ENCODE measurements at places on chromosomes 1 and 21.

- no peak for DNase-seq
These were observed 138.8 kb upstream of the CTTNBP2NL start for GRCh38 chr1:112257043-112257835.

- no peak for DNase-seq
These were observed 7.3 kb upstream of the PMVK start for GRCh38 chr1:154943649-154944400.

- no peak for DNase-seq
These were observed 3.1 kb downstream of the ADAMTSL4 start for GRCh38 chr1:150552128-150552910.

DNA sequence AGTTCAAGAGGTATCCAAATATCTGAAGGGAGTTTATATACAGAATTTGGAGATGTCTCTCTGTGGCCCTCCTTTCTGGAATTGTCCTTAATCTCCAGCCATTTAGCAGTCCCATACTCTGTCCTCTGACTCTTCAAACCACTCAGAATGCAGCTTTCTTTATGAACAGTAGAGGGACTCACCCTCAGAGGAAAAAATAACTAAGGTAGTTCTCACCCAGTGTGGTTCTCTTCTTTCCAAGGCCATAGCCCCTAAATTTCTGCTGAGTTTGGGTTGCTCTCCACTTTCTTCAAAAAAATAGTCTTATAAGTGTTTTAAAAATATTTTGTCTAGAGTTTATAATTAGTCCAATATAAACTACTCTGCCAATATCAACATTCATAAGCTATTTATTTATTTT lies 369.7 kb downstream of the MATN1 start:
- no peak for DNase-seq

DNA sequence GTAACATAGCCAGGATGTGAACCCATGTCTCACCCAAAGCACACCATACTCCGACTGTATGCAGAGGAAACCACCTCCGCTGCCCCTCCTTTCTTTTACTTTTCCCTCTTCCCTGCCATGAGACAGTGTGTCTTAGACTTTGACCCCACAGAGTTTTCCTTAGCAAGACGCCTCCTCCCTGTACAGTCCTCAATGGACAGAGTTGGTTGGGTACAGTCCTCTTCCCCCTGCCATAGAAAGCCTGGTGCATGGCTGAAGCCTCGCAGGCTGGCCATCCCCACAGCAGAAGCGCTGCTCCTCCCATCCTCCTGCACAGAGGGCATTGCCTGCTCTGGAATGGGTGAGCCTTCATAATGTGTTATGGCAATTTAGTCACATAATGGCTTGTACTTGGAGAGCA lies 127.9 kb downstream of the PLPP3 start:
- no peak for DNase-seq

- no peak for DNase-seq
These were observed 13.6 kb downstream of the ACTL8 start for GRCh38 chr1:17768651-17769241.

DNA sequence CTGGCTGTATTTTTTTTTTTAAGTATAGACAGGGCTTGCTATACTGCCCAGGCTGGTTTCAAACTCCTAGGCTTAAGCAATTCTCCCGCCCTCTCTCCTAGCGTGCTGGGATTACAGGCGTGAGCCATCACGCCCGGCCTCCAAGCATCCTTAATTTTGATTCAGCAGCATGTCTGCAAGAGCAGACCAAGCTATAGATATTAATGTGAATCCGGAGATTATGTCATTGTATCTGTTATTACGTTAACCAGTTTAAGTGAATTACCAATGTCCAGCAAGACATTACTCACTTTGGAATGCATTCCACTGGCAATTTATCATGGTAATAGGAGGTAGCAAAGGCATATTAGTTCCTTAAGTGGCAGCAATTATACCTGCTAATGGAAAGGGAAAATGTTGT lies 179.7 kb downstream of the CHRM3 start:
- DNase-seq = no peak

GRCh38 chr1:2049225-2049717 lies 940 bp upstream of the PRKCZ start:
- DNase-seq = no peak

DNA sequence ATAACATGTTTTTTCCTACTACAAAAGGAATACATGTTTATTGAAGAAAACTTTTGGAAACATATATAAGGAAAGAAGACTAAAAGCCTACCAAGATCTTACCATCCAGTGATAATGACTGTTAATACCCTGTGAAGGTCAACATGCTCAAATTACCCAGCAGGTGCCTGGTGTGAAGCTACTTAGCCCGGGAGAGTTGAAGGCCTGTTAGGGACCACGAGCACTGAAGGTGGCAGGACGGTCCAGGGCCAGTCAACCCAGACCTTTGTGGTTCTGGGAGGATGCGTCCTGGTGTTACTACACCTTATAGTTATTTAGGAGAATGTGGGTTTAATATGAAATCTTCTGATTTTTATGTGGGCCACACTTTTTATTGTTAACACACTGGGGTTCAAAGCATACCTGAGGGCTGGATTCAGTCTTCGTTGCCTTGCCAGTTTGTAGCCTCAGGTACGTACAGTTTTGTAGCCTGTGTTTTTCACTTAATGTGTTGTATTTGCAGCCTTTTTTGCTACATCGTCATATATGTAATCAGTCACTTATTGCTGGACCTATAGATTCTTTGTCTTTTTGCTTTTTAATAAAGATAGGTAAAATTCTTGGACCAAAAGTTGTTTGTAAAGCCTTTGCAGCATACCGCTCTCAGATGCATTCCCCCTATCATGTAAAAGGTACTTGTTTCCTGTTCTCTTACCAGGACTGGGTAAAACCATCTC lies 9.8 kb downstream of the ITSN1 start:
- no peak for DNase-seq

GRCh38 chr1:163382395-163382794 lies 60.6 kb downstream of the NUF2 start:
- DNase-seq = no peak

DNA sequence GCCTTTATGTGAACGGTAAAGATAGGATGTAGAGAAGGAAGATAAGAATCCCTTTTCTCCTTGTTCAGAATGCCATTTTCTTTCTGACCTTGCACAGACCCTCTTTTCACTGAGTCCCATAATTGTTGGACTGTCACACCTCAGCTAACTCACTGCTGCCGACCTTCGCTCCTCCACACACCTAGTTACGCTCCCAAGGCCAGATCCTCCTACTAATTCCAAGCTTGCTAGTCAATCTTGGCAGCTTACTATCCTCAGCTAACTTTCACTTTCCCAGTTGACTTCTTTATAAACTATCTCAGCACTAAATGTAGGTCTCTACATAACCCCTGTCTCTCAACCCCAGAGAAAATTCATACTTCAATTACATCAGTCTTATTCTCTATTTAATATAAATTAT lies 471.8 kb upstream of the PRMT6 start:
- no peak for DNase-seq

DNA sequence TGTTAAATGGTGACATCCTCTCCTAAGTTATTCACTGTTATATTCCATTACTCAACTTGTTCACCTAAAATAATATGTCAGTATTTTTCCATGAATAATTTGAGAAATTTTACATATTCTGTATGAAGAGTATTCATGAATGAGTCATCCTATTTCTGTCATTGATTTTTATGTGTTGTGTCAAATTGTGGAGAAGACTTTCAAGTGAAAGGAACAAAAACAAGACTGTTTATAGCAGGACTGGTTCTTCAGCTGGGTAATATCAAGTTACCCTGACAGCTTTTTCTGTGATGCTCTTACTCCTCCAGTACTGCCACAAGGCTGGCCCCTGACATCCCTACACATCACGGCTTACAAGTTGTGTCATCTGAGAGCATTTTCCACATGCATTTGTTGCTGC lies 847.7 kb downstream of the NCAM2 start:
- DNase-seq = no peak

DNA sequence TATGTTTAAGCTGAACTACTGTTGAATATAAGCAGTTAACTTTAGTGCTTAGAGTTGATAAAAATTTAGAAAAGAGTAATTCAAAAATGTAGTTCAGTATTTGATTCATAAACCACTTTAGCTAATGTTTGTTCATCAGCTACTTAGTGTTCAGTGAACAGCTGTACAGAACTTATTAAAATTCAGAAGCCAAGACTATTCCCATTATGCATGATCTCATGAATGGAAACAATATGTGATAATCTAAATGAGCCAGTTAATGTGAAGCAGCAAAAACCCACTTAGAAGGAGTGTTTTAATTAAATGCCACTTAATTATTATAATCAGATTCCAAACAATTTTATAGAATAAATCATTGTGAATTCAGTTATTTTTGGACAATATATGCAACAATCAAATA lies 92.9 kb upstream of the NEGR1 start:
- no peak for DNase-seq

- DNase-seq = peak; percentile 81
These were observed 85.6 kb downstream of the STUM start for GRCh38 chr1:226634166-226634588.

DNA sequence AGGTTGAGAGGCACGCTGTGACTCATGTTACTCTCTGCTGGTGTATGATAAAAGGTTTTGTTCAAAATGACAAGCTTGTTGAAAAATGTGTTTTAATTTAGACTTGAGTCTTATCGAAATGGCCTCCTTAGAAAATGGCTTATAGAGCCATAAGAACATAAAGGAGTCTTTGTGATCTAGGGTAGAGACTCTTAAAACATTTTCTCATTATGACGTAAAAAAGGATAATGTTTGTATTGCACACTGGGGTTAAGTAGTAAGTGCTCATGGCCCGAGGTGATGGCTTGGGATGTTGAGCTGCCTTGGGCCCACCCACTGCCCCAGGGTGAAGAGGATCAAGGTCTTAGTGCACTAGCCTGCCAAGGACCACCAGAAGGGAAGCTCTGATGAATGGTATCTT lies 117.4 kb downstream of the DISC1 start:
- DNase-seq = no peak

Data from effector CD4-positive, alpha-beta T cell (primary cell).